ENCODE measurements at places on chromosomes 7 and 10. TPM values are rescaled to one million over a fixed set of nuclear protein-coding genes. Genes with fewer than 3 reads are reported as not detected.

The ZNF107 gene
- 8.1 TPM for total RNA-seq

The TRIL gene
- total RNA-seq, result 0.94 TPM

The NRP1 gene
- total RNA-seq, result 281 TPM

The SPDYE9 gene
- not detected for total RNA-seq

The HOXA11 gene
- 1.7 TPM for total RNA-seq

The LIPJ gene
- 0.05 TPM for total RNA-seq

The ANKRD7 gene
- total RNA-seq, result 3.6 TPM

The POLR2J gene
- total RNA-seq, result 17.4 TPM
